Stimulated activated CD8-positive, alpha-beta memory T cell treated with anti-CD3 and anti-CD28 coated beads, Interleukin-4, amount 100 ng/mL, for 1 hour (primary cell): ENCODE measurements at places on chromosomes 2 and 18.

DNA sequence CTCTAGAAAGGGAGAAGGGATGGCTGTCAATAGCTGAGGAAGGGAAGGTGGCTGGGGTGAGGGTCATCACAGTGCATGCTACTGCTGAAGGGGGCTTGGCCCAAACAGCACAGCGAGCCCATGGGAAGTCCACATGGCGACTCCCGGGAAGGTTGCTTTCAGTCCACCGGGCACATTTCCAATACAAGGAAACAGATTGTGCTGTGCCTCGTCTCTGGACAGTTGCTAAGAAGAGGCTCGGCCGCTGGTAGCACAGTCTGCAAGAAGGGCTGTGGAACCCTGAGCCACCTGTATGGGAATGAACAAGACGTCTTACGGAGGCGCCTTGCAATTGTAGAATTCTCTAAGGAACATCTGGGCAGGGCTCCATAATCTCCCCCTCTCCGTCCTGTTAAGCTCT is 123.1 kb downstream of the CELF4 start:
- no peak for DNase-seq

GRCh38 chr2:117917223-117917917 is 96.5 kb downstream of the CCDC93 start:
- DNase-seq, result no peak

GRCh38 chr18:53984021-53984420 is 240.4 kb downstream of the MBD2 start:
- no peak for DNase-seq

- DNase-seq, result no peak
Measured at GRCh38 chr2:190443778-190444481, 35.8 kb downstream of the MFSD6 start.

DNA sequence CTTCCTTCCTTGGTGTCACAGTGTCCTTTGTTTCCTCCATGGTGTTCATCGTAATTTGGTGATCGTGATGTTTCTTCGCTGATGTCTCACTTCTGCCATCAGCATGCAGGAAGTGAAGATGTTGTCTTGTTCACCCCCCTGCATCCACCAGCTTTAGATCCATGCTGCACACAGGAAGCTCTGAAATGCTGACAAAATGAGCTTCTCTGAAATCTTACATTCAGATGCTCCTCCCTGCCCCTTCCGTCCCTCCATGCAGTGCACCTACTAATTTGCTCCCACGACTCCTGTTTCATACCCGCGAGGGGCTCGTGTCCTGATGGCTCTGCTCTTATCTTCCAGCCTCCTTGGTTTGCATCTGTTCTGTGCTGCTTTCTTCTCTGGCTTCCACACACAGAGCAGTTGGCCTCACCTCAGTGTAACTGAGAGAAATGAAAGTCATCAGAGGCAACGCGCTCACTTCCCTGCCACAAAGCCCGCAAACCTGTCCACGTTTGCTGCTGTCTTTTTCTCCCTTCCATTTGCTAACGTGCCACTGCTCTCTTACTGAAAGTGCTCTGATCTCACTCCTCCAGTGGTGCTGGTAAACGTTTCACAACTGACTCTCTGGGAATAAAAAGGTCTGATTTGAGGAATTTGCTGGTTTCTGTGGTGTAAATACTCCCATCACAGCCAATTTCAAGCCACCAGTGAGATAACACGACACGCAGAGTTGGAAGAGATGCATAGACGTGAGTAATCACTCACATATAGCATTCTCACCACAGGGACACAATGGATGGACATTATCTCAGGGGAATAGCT is 41.0 kb upstream of the MGAT4A start:
- DNase-seq, result peak; percentile 35

DNA sequence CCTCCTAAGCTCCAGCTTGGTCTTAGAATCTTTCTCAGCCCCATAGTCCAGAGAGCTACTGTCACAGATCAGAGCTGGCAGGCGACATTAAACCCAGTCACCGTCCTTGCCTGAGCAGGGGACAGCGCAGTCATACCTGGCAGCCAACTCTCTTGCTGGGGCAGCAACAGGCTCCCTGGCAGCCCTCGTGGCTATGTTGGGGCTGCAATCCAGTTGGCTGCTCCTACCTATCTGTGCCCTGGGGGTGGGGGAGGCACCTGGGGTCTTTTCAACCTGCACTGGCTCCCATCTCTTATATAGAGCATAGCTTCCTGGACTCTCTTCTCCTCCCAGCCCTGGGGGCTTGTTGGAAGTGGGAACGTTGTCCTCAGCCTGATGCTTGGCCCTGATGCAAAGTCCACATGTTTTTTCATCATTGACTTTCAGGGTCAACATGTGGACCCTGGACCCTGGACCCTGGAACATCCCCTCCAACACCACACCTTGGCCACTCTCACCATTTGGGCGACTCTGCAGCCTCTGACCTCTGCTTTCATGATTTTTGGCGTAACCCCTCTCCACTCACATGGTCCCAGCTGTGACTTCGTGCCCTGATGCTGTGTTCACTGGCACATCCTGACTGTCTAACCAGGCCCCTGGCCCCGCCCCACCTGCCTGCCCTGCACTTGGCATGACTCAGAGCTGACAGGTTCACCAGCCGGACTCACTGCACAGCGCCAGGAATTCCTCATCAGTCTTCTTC is 45.6 kb downstream of the ATOH8 start:
- no peak for DNase-seq

DNA sequence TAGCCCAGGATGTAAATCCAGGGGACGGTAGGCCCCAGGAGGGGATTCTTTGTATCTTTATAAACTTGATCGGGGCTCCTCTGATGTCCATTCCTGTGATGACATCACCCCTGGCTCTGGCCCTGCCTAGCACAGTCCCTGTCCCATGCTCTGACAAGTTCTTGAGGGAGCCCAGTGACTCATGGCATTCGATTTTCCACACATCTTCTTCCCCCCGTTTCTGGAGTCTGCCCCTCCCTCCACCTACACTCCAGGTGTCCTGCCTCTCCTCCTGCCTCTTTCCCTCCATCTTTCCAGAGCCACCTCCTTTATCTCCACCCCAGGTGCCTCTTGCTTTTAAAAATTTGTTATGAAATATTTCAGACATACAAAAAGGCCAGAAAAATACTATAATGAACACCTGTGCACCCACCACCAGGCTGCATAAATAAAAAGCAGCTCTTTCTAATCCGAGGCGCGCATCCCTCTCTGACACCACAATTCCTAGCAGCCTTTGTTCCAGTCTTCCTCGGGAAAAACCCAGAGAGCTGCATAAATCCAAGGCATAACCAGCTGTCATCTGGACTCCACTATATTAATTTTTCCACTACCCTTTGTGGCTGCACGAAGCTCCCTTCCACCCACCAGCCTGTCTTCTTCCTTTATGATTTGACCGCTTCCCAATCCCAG is 207.7 kb downstream of the ZBTB7C start:
- DNase-seq, result no peak

DNA sequence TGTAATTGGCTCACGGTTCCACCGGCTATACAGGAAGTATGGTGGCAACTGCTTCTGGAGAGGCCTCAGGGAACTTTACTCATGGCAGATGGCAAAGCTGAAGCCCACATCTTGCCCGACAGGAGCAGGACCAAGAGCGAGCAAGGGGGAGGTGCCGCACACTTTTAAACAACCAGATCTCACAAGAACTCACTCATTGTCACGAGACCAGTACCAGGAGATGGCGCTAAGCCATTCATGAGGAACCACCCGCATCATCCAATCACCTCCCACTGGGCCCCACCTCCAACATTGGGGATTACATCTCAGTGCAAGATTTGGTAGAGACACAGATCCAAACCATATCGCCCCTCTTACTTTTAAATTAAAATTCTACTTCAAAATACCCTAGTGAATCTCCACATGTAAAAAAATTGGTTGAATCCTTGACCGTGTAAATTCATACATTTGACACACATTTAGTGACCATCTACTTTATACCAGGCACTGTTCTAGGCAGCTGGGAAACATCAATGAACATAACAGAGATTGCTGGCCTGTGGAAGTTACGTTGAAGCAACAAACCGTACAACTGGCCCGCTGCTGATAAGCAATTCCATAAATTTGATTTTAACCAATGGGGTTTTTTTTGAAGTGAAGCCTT is 87.6 kb downstream of the ALPK2 start:
- DNase-seq, result no peak

- no peak for DNase-seq
Measured at GRCh38 chr2:147149575-147150240, 695.1 kb upstream of the ACVR2A start.

GRCh38 chr2:134818321-134818720 is 20.1 kb upstream of the ACMSD start:
- no peak for DNase-seq

- DNase-seq, result no peak
Measured at GRCh38 chr18:79983253-79983652, 5.1 kb downstream of the TXNL4A start.

DNA sequence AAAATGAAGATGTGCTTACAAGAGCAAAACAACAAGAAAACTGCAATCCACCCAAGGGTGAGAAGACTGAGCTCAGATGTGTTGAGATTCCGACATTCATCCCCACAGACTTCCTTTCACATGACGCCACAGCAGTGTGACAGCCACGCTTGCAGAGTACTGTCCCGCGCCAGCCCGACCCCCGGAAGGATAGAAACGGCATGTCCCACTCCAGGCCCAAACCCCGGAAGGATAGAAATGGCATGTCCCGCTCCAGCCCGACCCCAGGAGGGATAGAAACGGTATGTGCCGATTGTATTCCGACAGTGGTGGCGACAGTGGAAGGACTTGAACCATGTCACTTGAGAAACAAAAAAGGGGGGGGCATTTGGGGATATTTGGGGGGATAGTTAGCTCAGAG is 119.1 kb upstream of the PXDN start:
- DNase-seq, result no peak

DNA sequence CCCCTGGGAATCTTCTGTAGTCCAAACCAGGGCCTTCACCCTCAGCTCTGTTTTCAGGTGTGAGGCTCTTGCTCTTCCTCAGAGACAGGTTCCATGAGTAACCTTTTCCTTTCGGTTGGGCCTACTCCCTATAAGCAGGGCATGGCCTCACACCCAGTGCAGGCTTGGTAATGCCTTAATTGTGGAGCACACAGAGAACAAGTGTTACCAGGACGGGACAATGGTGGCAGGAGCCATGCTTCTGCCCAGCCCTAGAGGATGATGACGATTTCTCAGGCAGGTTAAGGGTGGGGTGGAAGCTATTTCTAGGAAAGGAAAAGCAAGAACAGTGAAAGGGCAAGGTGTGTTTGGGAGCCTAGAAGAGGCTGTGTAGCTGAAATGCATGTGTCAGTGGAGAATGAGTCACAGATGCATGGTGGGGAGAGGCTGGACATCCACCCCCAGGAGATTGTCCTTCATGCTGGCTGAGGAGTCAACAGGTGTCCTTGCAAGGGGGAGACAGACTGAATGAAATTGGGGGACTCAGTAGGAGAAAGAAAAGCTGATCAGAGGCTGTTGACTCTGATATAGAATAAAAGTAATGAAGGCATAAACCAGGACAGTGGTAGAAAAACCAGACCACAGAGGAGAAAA is 22.0 kb upstream of the SERPINB12 start:
- no peak for DNase-seq

GRCh38 chr2:25379535-25379934 is 37.8 kb upstream of the DNMT3A start:
- no peak for DNase-seq
